EH (cell line): ENCODE measurements at places on chromosomes 7 and 10.
A peak's percentile ranks its signal among the peaks of the same experiment; 100 is the strongest.

DNA sequence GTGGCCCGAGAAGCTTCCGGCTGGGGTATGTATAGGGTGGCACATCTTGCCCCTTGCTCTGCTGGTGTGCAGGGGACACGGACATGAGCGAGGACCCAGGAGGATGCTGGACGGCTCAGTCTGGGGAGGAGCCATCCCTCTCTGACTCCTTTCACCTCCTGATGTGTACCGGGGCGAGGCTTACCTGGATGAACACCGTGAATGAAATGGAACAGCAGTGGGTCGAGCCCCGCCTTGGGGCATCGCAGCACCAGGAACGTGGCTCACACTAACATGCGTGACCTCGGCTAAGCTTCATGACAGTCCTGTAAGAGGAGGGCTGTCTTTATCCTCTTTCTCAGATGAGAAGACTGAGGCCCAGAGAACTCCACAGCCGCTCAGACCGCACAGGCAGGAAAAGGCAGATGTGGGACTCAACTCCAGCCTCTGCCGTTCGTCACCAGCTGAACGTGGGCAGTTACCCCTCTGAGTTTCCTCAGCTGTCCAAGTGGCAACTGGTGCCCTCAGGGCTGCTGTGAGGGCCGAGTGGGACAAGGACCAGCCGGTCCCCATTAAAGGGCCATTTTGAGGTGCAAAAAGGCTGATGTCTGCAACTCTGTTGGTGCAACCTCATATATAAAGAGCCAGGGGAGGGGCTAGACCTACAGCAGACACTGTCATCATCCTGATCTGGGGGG, 54.5 kb downstream of the INSIG1 start:
- no peak for DNase-seq

GRCh38 chr7:107185716-107186115, 16.9 kb downstream of the HBP1 start:
- peak; percentile 17 for DNase-seq

DNA sequence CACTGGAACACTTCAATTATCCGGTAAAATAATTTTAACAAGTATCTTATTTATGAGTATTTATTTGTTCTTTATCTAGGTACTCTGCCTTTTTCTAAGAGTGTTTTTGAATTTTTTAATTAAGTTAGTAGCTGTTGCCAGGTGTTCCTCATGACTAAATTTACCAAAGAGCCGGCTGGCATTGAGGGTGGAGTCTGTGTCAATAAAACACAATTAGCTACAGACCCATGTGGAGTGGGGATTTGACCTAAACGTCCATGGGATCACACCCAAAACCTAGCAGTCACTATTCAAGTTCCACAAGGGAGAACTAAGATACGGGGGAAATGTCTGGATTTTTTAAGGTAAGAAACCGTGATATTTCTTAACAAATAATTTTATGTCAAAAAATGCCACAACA, 9.8 kb downstream of the SLC16A12 start:
- no peak for DNase-seq

DNA sequence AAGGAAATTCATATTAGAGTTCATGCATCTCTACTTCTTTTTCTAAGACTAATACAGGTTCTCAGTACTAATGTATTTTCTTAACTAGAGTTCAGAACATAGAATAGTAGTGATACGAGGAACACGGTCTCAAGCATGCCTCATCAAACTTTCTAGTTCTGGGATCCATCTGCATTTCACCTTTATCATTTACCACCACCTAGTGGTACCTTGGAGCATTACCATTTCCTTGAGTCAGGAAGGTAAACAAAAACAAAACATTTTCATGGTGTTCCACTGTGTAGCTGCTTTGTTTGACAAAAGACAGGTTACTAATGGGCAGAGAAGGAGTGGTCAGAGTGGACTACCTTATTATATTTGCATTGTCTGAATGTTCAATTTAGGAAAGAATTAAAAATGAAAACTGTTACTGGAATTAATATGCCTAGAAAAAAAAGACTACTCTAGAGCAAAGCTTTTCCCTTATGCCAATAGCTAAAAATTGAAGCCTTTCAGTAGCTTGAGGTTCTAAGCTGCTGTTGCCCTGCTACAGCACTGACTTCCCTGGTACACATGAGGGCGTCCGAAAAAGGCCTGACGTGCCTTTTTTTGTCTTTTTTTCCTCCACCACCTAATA, 44.5 kb downstream of the STARD3NL start:
- DNase-seq = peak; percentile 59

DNA sequence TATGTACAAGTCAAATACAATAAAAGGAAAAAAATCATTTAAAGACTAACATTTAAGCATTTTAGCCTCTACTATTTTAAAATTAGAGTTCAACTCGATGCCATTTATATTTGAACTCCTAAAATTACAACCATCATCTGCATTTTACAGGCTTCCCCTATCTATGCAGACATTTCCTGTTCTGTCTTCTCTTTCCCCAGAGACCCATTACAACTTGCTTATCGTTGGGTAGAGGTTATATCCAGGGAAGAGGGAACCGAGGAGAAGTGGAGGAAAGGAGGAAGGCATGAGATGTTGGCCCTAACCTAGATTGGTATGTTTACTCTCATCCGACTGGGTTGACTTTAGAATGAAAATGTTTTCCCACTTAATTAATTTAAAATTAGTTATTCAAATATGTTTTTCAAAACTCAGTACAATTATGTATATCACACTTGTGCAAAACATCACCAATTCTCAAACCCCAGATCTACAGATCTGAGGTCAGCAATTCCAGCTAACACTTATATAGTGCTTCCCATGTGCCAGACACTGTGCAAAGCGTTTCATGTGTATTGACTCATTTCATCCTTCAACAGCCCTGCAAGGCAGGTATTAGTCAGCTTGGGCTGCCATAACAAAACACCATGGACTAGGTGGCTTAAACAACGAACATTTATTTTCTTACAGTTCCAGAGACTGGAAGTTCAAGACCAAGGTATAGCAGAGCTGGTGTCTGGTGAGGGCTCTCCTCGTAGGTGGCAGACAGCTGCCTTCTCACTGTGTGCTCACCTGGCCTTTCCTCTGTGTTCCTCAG, 27.3 kb upstream of the HERPUD2 start:
- DNase-seq = no peak

GRCh38 chr7:113125728-113126127, 7.4 kb upstream of the SMIM30 start:
- no peak for DNase-seq

DNA sequence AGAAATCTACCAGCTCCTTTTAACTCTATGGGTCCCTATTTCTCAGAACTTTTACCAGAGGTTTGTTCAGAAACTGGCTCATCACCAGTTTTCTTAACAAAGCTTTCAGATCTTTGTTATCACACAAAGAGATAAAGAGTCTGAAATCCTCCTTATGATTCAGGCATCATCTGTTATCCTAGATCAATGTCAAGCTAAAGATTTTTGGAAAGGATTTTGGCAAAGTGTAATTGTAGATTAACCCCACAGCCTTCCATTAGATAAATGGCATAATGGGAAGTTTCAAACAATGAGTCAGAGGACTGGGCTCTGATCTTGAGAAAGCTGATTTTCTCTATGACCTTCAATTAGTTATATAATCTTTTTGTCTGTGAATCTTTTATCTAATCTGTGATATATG, 192.2 kb downstream of the NXPH1 start:
- no peak for DNase-seq

- DNase-seq = peak; percentile 44
Measured at GRCh38 chr10:6348096-6348874, 145.6 kb downstream of the PFKFB3 start.

DNA sequence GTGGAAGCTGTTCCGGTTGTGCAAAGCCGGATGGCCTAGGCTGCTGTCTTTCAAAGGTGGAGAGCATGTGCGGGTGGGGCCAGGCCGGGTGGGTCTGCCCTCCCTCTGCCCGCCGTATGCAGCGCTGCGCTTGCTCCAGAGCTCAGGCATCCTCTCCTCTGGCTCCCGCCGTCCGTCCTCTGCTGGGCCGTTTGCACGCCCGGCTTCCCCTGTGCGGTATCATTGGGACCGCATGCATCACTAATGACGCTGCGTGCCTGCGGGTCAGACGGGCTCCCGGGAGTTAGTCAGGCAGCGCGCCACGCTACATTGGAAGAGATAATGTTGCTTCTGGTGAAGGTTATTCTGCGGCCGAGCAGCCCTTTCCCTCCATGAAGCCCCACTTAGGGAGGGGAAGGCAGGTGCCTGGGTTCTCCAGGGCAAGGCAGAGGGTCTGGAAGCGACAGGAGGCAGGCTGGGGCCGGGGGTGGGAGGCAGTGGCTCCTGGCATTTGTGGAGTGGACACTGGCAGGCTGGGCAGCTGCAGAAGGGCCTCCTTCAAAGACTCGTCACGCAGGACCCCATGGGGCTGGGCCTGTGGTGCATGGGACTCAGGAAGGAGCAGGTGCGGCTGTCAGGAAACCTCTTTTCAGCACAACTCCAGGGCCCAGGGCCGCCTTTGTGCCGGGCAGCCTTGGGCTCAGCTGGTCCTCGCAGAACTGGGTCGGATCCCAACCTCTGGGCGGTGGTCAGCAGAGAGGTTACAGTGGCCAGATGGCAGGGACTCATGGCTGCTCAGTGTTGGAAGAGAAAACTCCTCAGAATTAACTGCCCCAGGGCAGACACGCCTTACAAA, 318.5 kb downstream of the WDR37 start:
- no peak for DNase-seq

- no peak for DNase-seq
Measured at GRCh38 chr10:130579913-130580312, 443.7 kb downstream of the GLRX3 start.

GRCh38 chr10:120479506-120479905, 22.5 kb downstream of the PLPP4 start:
- DNase-seq = no peak

- DNase-seq = no peak
Measured at GRCh38 chr7:31304446-31304845, 36.1 kb downstream of the NEUROD6 start.

DNA sequence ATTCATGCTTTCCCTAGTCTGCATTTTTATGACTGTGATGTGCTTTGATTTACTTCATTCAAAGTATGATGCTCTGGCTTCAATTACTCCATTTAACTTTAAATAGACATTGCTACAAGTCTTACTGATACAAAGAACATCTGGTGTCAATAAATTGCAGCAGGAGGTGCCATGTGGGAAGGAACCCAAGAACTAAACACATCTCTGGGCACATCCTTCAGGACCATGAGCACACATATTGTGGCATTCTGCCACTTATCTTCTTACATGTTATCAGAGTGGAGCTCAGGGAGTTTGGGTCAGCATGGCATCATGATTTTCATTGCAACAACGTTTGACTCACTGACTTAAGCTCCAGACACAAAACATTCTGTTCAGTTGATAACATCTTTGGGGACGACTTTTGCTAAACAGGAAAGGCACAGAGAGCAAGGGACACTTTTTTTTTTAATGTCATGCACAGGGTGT, 227.0 kb downstream of the DKK1 start:
- DNase-seq = peak; percentile 73

- no peak for DNase-seq
Measured at GRCh38 chr7:136016649-136017395, 39.7 kb upstream of the MTPN start.

DNA sequence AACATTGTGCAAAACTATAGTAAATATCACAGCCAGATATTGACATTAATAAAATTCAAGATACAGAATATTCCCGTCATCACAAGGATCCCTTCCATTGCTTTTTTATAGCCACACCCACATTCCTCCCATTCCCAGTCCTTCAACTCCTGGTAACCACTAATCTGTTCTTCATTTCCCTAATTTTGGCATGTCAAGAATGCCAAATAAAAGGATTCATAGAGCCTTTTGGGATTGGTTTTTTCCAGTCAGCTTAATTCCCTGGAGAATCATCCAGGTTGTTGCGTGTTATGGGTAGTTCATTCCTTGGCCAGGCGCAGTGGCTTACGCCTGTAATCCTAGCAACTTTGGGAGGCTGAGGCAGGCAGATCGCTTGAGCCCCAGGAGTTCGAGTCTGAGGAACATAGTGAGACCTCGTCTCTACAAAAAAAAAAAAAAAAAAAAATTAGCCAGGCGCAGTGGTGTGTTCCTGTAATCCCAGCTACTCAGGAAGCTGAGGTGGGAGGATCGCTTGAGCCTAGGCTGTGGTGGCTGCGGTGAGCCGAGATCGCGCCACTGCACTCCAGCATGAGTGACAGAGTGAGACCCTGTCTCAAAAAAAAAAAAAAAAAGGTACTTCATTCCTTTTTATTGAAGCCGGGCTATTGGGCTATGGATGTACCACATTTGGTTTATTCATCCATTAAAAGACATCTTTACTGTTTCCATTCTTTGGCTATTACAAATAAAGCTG, 2.7 kb downstream of the OGDH start:
- DNase-seq = peak; percentile 84

DNA sequence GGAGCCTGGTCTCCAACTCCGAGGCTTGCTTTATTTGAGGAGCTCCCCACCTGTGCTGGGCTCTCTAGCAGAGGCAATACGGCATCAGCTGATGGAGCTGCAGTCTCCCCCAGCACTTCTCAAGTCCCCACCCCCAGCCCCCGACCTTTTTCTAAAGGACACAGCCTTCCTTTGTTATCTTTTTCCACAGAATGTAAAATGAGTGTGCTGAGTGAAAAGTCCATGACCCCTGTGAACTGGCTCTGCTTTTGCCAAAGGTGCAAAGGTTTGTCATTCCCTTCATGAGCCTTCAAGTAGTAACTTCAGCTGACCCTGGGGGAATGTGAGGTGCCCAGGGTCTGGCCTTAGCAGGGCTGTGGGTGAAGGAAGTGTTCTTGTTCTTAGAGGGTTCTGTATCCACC, 25.5 kb downstream of the LRRC4 start:
- DNase-seq = no peak

- DNase-seq = no peak
Measured at GRCh38 chr7:6615723-6616555, 529 bp downstream of the ZNF853 start.

GRCh38 chr7:86955895-86956503, 103.5 kb downstream of the ELAPOR2 start:
- no peak for DNase-seq

GRCh38 chr7:39228946-39229345, 251.2 kb downstream of the POU6F2 start:
- DNase-seq = peak; percentile 77

- DNase-seq = no peak
Measured at GRCh38 chr7:87375662-87376435, 30.4 kb downstream of the CROT start.

GRCh38 chr7:86470763-86471162, 172.9 kb upstream of the GRM3 start:
- no peak for DNase-seq

DNA sequence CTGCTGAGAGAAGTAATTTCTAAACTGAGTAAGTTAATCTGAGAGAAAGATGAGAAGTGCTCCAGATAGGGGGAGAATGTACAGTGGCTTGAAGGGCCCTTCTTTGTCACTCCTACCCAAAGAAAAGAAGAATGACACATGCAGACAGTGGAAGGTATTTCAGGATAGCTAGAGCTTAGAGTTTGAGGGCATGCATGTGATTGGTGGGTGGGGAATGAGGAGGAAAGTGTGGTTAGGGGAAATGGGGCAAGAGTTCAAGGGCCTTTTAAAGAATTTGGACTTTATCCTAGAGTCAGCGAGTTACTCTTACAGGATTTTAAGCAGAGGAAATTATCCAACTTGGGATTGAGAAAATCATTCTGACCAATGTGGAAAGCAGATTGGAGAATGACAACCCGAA, 50.0 kb downstream of the ANLN start:
- peak; percentile 22 for DNase-seq
